ENCODE measurements at places on chromosomes 2 and 18. TPM values are rescaled to one million over a fixed set of nuclear protein-coding genes. Genes with fewer than 3 reads are reported as not detected.

HRH4 gene
- not detected for total RNA-seq

GRCh38 chr2:112876971-112877361 lies 34.0 kb upstream of the IL37 start:
- no peak for DNase-seq
- no peak overlapping the region for H3K4me3 ChIP-seq
- no peaks in the 10 kb centered on the region for H3K27me3 ChIP-seq
- no peak overlapping the region for H3K27ac ChIP-seq
- H3K36me3 ChIP-seq, result no peaks in the 10 kb centered on the region
- peaks cover 30% of the 10 kb centered on the region for H3K4me1 ChIP-seq

- no peaks in the 10 kb centered on the region for H3K27me3 ChIP-seq
- no peak overlapping the region for H3K4me3 ChIP-seq
- H3K27ac ChIP-seq, result no peak overlapping the region
- no peaks in the 10 kb centered on the region for H3K36me3 ChIP-seq
- DNase-seq, result no peak
Observed at GRCh38 chr18:55422456-55423180, 165.4 kb downstream of the TCF4 start.

DNA sequence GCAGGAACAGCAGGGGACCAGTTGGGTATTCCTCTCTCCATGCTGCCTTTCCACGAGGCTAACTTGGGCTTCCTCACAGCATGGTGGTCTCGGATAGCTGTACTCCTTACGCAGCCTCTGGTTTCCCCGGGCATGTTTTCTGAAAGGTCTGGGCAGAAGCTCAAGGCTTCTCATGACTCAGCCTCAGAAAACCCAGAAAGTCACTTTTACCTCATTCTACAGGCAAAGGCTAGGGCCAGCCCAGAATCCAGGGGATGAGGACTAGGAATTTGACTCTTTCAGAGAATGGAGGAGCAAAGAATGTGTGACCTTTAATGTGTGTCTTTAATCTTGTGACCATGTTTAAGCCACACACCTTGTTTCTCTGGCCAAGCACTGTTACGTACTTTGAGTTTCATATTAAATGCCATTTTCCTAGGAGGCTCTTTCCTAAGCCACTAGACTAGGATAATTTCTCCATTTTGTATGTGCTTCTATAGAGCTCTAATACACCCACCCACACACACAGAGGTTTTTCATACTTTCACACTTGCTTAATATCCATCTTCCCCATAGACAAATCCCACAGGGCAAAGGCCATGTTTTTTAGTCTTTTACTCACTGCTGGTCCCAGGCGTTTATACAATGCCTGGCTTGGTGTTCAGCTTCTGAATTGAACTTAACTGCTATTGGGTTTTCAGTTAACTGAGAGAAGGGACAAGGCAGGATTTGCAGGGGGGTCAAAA lies 77.3 kb downstream of the LONRF2 start:
- no peak for DNase-seq
- H3K4me3 ChIP-seq, result no peak overlapping the region
- H3K27ac ChIP-seq, result no peak overlapping the region

Data from HCT116 (cell line).